ENCODE measurements at places on chromosomes 16 and 17.

DNA sequence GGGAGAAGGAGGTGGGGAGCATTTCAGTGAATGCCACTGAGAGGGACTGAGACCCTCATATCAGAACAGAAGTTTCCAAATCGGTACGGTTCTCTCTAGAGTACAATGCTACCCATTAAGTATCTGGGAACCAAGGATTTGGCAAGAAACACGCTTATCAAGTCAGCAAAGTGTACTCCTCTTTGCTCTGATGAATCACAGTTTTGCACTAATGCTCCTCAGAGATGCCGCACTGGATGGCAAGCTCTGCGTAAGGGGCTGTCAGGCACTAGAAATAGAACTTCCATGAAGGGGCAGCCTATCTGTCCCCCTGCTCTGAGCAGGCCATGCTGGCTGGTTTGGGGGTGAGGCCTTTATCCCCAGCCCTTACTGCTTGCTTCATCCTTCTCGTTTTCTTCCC is 4.8 kb upstream of the ABCC12 start:
- H3K4me3 ChIP-seq: no peak overlapping the region
- H3K36me3 ChIP-seq: no peaks in the 10 kb centered on the region
- H3K27ac ChIP-seq: no peak overlapping the region

GRCh38 chr16:27202923-27203506 is 311 bp upstream of the KDM8 start:
- peaks cover 2% of the 10 kb centered on the region for H3K4me1 ChIP-seq
- no peaks in the 10 kb centered on the region for H3K36me3 ChIP-seq
- H3K27me3 ChIP-seq: peaks cover 2% of the 10 kb centered on the region
- DNase-seq: peak; percentile 90
- peak overlapping the region; percentile 96 for H3K27ac ChIP-seq

DNA sequence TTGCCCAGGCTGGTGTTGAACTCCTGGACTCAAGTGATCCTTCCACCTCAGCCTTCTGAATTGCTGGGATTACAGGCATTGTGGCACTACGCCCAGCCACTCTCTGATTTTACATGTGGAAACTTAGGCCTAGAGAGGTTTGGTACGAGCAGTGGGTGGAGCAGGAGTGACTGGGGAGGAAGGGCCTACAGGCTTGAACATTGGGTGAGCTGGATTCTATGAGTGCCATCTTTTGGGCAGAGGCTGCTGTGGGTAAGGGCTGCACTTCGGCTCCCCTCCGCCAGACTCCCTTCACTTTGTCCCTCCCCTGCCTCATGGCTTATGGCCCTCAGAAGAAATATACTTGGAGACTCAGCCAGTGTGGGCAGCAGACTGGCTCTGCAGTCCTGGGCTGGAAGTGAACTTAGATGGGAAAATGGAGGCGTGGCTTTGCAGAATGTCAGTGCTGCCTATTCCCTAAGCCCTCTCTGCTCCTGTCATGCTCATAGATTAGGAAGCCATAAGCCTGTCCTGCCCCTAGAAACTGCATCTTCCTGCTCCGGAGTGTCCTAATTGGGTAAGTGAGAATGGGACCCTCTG is 9.5 kb upstream of the MRC2 start:
- H3K27ac ChIP-seq: no peak overlapping the region
- peak; percentile 41 for DNase-seq
- H3K4me1 ChIP-seq: peaks cover 6% of the 10 kb centered on the region

DNA sequence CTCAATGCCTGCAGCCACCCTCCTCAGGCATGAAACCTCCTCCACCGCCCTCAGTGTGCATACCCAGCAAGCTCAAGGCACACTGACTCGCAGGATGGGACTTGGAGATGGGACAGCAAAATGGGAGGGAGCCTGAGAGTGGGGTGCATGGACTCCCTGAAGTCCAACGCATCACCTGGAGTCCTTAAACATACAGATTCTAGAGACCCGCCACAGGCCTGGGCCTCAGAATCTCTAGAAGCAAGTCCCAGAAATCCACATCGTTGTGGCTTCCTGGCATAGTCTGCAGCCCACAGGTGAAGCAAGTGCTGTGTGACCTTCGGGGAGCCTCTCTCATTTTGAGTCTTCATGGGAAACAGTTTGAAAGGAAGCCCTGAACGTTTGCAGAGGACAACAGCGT is 3.6 kb upstream of the TBX21 start:
- no peaks in the 10 kb centered on the region for H3K36me3 ChIP-seq
- peaks cover 95% of the 10 kb centered on the region for H3K27me3 ChIP-seq
- no peak overlapping the region for H3K4me3 ChIP-seq

- no peak overlapping the region for H3K27ac ChIP-seq
- no peak overlapping the region for H3K4me3 ChIP-seq
- H3K4me1 ChIP-seq: peaks cover 17% of the 10 kb centered on the region
- H3K27me3 ChIP-seq: no peaks in the 10 kb centered on the region
- no peak for DNase-seq
These were observed 20.2 kb downstream of the SEC14L1 start for GRCh38 chr17:77160875-77161530.

- H3K27me3 ChIP-seq: no peaks in the 10 kb centered on the region
- no peak overlapping the region for H3K4me3 ChIP-seq
- no peak for DNase-seq
- no peaks in the 10 kb centered on the region for H3K36me3 ChIP-seq
- H3K4me1 ChIP-seq: peaks cover 5% of the 10 kb centered on the region
These were observed 26.4 kb downstream of the MLYCD start for GRCh38 chr16:83925095-83925905.

DNA sequence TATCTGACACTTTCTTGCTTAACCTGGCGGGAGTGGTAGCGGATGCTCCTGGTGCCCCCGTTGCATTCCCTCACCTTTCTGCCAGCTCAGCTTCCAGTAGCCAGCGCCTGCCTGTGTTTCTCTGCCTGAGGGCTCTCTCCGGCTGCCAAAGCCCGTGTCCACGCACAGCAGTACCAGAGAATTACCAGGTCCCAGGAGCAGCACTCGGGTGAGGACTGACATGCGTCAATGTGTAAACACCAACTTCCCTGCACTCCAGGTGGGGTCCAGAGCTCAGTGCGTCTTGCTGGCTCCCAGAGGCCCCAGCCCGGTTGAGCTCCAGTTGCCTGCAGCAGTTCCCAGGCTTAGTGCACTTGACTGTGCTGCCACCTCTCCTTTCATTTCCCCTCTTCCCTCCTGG is 54.8 kb downstream of the CDH13 start:
- H3K27me3 ChIP-seq: no peaks in the 10 kb centered on the region
- no peak overlapping the region for H3K4me3 ChIP-seq
- H3K27ac ChIP-seq: no peak overlapping the region
- DNase-seq: no peak
- H3K4me1 ChIP-seq: peaks cover 2% of the 10 kb centered on the region

GRCh38 chr17:38864636-38865398 is 5.0 kb upstream of the LASP1 start:
- H3K4me1 ChIP-seq: peaks cover 6% of the 10 kb centered on the region
- H3K27ac ChIP-seq: no peak overlapping the region
- peak; percentile 54 for DNase-seq
- no peaks in the 10 kb centered on the region for H3K27me3 ChIP-seq
- H3K4me3 ChIP-seq: no peak overlapping the region
- H3K36me3 ChIP-seq: no peaks in the 10 kb centered on the region

GRCh38 chr17:55391764-55392467 is 29.7 kb downstream of the MMD start:
- H3K4me1 ChIP-seq: no peaks in the 10 kb centered on the region
- H3K4me3 ChIP-seq: no peak overlapping the region
- no peak overlapping the region for H3K27ac ChIP-seq
- DNase-seq: no peak

DNA sequence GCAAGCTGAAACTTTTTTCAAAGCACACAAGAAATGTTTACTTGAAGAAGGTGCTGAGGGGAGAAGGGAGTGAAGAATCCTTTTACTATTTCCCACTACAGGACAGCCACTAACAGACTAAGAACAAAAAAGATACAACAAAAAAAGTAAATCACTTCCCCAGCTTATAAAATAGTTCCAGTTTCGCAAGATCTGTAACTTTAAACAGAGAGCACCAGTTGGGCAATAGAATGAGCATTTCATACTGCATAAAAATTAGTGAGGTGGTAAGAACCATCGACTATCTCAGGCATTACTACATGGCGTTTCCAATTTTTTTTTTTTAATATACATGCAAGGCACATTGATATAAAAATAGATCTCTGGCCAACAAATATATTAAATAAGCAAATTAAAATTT is 11.1 kb downstream of the CRYBA1 start:
- peak; percentile 60 for DNase-seq
- no peaks in the 10 kb centered on the region for H3K27me3 ChIP-seq
- no peak overlapping the region for H3K27ac ChIP-seq
- H3K36me3 ChIP-seq: peaks cover 11% of the 10 kb centered on the region

DNA sequence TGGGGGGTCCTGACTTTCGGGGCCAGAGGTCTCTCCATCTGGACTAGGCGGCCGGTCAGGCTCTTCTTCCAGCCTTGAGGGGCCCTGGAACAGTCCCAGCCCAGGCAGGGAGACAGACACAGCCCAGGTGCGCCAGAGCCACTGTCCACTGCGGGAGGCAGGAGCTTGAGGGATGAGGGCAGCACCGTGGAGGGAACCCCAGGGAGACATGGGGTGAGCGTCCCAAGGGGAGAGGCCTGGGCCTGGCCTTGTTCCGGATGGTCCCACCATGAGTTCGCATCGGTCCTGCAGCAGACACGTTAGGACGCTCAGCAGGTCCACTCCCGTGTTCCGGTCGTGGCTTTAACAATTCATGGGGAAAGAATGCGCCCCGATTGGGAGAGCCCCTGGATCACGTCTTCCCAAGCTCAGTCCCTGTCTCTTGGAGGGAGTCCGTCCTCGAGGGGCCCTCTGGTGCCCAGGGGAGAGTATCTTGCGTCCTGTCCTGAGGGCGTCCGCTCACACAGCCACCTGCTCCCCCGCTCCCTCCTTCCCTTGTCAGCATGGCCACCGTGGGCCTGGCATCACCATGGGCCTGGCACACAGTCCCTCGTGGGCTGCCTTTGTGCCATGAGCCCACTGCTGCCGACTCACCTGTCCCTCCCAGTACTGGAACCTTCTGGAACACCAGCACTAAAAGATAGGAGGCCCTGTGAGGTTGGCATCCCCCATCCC is 6.7 kb upstream of the NUDT16L1 start:
- no peak for DNase-seq
- no peaks in the 10 kb centered on the region for H3K4me1 ChIP-seq
- H3K27ac ChIP-seq: no peak overlapping the region
- no peaks in the 10 kb centered on the region for H3K27me3 ChIP-seq

DNA sequence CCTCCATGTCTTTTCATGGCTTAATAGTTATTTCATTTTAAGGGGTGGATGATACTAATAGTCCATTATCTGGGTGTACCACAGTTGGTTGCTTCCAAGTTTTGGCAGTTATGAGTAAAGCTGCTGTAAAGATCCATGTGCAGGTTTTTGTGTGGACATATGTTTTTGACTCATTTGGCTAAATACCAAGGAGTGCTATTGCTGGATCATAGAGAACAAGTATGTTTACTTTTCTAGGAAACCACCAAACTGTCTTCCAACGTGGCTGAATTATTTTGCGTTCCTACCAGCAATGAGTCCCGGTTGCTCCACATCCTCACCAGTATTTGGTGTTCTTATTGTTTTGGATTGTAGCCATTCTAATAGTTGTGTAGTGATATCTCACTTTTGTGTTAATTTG is 181.9 kb downstream of the SPECC1 start:
- no peaks in the 10 kb centered on the region for H3K27me3 ChIP-seq
- H3K4me1 ChIP-seq: peaks cover 27% of the 10 kb centered on the region
- H3K36me3 ChIP-seq: no peaks in the 10 kb centered on the region
- peak; percentile 98 for DNase-seq
- H3K27ac ChIP-seq: no peak overlapping the region

DNA sequence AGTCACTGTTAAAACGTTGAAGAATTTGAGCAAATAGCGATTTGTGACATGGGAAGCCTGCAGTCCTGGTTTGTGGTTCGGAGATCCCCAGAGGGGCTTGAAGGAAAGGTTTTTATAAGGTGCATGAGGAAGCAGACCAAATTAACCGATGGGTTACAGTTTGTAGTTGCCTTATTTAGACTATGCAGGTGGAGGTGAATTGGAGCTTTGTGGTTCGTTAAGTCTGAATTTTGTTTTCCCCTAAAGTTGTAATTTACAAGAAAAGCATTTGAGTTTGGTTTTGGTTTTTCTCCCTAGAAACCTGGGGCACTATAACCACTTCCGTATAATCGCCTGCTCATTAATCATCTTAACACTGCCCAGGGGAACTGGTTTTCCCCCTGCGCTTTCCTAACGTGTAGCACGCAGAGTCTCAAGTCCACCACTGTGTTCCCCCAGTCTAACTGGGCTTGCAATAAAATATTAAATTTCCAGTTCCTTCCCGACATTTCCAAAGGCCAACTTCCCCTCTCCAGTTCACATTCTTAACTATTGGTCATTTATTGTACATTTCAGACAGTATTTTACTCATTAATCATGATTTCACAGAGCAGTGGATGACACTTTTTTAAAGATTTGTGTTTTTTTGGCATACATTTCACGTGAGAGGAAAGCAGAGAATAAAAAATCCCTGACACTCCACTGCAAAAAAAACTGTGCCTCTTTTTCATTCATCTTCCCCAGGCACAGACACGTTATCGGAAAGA is 932 bp downstream of the ZNF267 start:
- peak; percentile 55 for DNase-seq
- H3K27me3 ChIP-seq: no peaks in the 10 kb centered on the region
- H3K4me1 ChIP-seq: peaks cover 18% of the 10 kb centered on the region
- H3K36me3 ChIP-seq: peaks cover 4% of the 10 kb centered on the region
- peak overlapping the region; percentile 58 for H3K27ac ChIP-seq
- H3K4me3 ChIP-seq: peak overlapping the region; percentile 73

DNA sequence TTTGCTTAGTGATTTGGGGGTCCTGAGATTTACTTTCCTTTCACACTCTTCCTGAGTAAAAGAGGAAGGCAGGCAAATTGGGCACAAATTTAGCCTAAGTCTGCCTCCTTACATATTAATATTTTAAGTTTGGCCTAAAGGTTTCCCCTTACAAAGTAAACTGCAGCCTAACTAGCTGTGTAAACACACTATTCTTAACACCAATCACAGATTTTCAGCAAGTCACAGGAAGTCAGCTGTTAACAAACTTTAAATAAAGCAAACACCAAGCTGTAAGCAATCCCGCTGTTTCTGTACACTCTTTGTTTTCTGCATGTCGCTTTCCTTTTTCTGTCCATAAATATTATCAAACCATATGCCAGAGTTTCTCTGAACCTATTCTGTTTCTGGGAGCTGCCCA is 45.1 kb upstream of the ABCC11 start:
- H3K27ac ChIP-seq: no peak overlapping the region
- H3K4me3 ChIP-seq: no peak overlapping the region
- DNase-seq: no peak
- peaks cover 26% of the 10 kb centered on the region for H3K36me3 ChIP-seq
- H3K4me1 ChIP-seq: peaks cover 1% of the 10 kb centered on the region

DNA sequence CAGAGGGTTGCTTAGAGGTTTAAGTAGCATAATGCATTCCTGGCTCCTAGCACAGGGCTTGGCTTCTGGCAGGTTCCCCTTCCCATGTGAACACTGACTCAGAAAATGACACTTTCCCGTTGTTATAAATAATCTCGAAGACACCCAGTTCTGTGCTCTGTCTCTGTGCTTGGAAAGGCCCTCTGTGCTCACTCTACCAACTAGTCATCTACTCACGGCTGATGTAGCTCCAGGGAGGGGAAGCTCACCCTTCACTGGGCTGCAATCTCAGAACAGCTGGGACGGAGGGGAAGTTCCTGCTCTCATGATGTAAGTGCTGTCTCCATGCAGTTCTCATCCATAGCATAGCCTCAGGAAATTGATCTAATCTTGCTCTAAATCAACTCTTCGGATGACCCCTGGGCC is 230.5 kb upstream of the ASIC2 start:
- H3K4me3 ChIP-seq: no peak overlapping the region
- DNase-seq: no peak
- no peaks in the 10 kb centered on the region for H3K4me1 ChIP-seq
- no peaks in the 10 kb centered on the region for H3K27me3 ChIP-seq
